ENCODE measurements at places on chromosomes 12 and 14.
A peak's percentile ranks its signal among the peaks of the same experiment; 100 is the strongest.

GRCh38 chr12:109461846-109462756 is 15.0 kb downstream of the KCTD10 start:
- peak; percentile 94 for DNase-seq

- no peak for DNase-seq
Measured at GRCh38 chr12:92378682-92379479, 233.2 kb upstream of the BTG1 start.

DNA sequence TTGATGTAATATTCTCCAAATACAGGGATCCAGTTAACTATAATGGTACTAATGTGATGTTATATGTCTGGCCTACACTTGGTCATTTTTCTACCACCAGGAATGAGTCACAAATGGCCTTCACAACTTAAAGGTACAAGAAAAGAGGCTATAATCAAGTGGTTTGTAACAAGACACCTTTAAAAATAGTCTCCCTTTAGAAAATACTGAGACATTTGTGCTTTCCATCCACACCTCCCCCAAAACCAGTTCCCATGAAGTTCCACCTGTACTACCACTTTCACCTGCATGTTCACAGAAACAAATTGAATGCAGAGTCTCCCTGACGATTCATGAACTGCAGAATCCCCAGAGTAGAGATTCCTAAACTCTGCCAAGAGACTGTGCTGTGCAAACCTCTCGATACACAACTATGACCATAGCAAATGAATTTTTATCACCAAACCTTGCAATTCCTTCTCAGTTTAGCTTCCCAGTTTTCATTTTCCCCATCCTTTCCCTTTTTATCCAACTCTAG is 6.0 kb downstream of the BTG1 start:
- DNase-seq: no peak

- DNase-seq: no peak
Measured at GRCh38 chr12:52351196-52352059, 15.9 kb downstream of the KRT85 start.

- no peak for DNase-seq
Measured at GRCh38 chr12:84802161-84802560, 110.4 kb downstream of the SLC6A15 start.

- DNase-seq: no peak
Measured at GRCh38 chr12:47714826-47715386, 9.1 kb upstream of the RPAP3 start.

DNA sequence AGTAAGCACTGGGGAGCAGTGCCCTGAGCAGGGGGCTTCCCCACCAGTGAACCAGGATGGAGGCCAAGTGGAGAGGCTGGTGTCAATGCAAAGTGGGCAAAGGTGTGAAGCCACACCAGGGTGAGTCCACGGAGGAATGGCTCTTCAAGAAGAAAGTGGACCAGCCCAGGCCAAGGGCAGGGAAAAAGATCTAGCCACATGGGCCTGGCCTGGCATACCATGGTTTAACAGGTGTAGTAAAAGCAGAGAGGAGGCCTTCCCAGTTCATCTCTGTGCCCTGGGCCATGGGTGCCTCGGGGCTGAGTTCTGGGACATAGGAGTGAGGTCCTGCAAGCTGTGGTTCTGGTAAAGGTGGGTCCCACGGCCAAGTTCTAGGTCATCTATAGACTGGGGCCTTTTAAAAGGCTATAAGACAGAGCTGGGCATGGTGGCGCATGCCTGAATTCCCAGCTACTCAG is 153.4 kb downstream of the DPF3 start:
- DNase-seq: no peak

- no peak for DNase-seq
Measured at GRCh38 chr14:61513986-61514830, 181.1 kb upstream of the HIF1A start.

DNA sequence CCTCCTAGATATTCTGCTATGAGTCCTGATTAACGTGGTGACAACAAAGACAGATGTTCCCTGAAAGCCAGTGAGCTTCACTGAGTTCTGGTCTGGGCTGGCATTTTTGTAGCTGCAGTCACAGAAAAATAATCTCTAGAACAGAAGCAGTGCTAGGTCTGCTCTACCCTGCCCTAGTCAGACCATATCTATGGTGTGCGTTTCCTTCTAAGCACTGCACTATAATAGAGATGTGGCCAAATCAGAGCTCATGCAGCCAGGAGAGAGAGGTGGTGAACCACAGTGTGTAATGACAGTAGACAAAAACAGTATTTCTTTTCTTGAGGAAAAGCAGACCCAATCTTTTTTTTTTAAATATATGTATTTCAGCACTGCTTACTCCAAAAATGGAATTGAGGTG is 76.3 kb downstream of the CMAS start:
- no peak for DNase-seq

- no peak for DNase-seq
Measured at GRCh38 chr12:108989376-108989775, 31.5 kb downstream of the SVOP start.

GRCh38 chr12:49664591-49665239 is 41.4 kb downstream of the PRPF40B start:
- DNase-seq: no peak

DNA sequence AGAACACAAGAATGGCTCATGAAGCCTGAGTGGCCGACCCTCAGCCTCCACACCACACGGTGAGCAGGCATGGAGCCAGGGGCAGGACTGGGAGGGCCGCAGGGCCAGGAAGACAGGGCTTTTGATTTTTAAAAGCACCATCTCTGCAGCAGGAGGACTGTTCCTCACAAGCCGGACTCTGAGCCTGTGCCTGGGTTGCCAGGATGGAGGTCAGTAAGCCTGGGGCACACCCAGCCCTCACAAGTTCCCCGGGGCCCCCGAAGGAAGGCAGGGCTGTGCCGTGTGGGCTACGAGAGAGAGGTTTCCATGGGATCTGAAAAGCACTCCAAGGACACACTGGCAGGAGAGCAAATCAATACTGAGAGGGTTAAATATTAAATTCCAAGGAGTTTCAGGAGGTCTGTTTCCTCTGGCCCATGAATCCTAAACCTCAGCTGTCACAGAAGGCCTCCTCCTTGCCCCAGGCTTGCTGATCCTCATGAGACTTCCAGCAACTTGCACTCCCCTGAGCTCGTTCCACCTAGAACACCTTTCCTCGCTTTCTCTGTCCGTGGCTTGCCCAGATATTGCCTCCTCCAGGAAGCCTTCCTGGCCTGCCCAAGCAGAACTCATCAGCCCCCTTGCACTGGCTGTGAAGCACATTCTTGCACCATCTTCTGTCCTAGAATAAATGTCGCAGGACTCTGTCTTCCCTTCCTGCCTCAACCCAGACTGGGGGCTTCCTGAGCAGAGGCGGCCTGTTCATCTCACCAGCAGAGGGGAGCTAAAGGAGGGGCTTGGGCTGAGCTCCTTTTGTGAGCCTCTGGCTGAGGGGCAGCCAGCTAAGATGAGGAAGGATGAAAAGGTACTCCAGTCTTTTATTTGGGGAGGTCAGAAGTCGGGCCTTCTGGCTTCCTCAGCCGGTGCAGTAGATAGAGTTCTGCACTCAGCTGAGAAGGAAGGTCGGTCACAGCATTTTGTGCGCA is 64.6 kb downstream of the CCDC88C start:
- DNase-seq: no peak

DNA sequence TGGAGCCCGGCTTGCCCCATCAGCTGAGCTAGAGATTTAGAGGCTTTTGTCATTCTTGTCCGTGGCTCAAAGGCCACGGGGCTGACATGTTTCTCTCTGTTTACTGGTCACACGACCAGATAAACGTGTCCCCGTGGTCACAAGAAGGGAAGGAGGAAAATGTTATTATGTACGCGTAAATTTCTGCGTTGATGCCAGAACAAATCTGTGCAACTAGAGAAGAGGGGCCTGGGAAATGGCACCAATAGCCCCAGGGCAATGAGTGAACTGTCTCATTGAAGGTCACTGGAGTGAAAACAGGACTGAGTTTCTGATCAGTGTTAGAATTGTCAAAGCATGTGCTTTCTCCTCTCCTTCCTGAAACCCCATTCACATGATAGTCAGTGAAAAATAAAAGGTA is 25.3 kb downstream of the OAS2 start:
- DNase-seq: no peak

DNA sequence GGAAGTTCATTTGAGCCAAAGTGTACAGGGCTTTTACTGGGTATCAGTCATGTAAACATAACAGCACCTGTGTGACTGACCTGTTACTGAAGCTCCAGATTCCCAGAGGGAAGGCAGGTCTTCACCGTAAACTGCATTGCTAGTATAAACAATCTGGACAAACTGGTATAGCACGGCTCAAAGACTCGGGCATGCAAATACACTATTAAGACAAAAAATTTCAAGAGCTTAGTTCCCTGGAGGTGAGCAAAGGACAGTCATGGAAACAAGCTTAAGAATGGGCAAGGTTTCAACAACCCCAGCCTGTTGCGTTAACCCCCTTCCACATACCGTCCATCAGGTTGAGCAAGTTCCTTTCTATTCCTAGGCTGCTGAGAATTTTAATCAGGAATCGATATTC is 9.4 kb downstream of the PARP11 start:
- DNase-seq: no peak

GRCh38 chr12:89470741-89471509 is 53.7 kb downstream of the GALNT4 start:
- no peak for DNase-seq

DNA sequence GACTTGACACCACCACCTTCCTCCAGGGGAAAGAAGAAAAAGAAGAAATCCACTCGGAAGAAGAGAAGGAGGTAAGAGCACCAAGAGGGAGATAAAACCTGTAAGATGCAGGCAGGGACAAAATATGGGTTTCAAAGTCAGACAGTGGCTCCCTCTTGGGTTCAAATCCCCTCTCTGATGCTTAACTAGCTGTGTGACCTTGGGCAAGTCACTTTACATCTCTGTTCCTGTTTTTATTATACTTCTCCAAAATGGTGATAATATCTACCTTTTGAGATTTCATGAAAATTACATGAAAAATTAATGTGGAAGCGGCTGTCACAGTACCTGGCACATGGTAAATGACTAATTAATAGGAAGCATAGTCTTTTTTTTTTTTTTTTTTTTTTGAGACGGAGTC is 64.4 kb upstream of the HSPB8 start:
- DNase-seq: no peak
